ENCODE measurements at places on chromosomes 16 and 17.

DNA sequence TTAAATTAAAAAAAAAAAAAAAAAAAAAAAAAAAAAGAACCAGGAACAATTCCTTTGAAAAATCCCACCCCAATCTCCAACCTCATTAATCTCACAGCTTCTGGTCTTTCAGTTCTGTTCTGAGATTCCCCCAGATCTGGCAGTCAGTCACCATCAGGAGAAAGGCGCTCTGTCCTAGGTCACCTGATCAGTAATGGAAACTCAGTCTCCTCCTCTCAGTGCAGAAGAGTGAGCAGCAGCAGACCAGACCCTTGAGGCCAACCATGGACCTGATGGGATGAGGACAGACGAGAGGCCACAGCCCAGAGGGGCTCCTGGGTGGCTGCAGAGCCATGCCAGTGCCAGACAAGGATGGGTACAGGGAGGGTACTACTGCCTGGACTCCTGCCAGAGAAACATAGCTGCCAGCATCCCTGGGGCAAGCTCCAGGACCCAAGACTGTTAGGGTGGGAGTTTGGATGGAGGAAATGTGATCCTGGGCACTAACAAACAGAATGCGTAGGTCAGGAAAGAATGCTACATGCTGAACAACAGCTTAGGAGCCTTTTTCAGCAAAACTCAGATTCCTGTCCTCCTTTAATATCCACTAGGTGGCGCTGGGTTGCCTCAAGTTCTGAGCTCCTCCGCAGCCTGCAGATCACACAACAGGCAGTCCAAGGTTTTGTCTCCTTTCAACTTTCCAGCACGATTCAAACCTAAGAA is 28.7 kb downstream of the MPG start:
- peak; percentile 55 for DNase-seq

- DNase-seq = no peak
Measured at GRCh38 chr17:66715745-66716156, 119.2 kb upstream of the CACNG5 start.

DNA sequence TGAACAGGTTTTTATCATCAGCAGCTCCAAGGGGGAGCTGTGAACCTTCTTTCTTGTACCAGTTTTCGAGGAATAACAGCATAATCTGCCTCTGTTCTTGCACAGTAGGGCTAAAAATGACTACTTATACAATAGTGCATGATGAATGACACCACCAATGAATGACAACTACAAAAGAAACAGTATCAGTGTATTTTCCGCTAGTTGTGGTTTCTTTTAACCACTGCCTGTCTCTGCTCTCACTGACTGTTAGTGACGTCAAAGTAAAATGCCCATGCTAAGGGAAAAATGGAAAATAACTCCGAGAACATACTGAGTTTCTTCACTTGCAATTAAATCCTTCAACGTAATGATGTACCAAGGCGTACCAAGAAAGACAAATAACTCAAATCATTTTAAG is 294.9 kb downstream of the MAP2K6 start:
- no peak for DNase-seq

GRCh38 chr17:44926821-44927525 is 11.7 kb upstream of the GFAP start:
- DNase-seq = no peak

GRCh38 chr17:34173241-34173640 is 81.8 kb upstream of the CCL2 start:
- no peak for DNase-seq
